ENCODE measurements at places on chromosomes 4 and X.

GRCh38 chr4:112894951-112895350, 154.5 kb upstream of the ANK2 start:
- no peak for DNase-seq

DNA sequence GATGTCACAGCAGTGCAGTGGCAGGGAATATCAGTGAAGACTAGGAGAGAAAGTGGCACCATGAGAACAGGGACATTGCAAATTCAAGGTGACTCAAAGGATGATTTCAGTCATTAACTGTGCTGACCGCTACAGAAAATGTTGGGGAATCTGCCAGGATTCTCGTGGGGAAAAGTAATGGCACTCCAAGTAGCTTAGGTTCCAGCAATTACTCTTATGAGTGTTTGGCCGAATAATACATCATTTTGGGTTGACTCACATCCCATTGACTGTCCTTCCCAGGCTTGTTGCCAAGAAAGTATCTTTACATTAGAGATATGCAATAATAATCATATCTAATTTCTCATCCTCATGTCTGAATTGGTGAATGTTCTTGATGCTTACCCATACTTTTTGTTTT, 1411.1 kb upstream of the PCDH7 start:
- no peak for DNase-seq

DNA sequence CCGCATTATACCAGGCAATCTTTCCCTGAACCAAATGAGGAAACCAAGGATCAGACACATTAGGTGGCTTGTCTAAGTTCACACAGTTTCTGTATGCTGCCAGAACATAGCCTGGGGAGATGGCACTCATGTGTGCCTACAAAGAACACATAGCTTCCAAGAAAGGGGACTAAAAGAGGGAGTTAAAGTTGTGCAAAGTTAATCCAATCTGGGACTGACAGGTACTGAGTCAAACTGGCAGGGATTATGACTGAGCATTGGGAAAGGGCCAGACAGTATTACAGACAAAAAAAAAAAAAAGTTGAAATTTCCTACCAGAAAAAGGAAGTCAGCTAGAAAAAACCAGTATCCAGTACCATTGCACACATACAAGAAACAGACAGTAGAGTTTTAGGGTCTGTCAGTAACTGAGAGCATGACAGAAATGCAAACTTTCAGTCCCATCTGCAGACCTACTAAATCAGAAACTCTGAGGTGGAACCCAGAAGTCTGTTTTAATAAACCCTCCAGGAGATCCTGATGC, 37.2 kb downstream of the ADAMTS3 start:
- DNase-seq: no peak

DNA sequence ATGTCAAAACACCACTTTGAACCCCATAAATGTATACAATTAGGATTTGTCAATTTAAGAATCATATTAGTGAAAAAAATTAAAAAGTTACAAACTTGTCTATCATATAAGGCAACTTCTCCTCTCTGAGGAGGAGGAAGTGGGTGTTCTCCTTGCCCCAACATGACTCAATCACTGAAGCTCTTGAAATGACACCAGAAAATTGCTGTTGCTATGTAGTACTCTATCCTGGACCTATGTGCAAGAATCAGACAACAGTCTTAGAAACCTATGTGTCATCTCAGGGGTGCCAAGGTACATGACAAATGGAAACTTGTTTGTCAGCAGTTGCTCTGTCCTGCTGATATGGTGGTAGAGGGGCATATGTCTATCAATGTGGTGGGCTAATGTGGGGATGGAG, 47.7 kb downstream of the HMGB3 start:
- DNase-seq: no peak

GRCh38 chr4:174120446-174121295, 162.8 kb downstream of the FBXO8 start:
- DNase-seq: no peak

DNA sequence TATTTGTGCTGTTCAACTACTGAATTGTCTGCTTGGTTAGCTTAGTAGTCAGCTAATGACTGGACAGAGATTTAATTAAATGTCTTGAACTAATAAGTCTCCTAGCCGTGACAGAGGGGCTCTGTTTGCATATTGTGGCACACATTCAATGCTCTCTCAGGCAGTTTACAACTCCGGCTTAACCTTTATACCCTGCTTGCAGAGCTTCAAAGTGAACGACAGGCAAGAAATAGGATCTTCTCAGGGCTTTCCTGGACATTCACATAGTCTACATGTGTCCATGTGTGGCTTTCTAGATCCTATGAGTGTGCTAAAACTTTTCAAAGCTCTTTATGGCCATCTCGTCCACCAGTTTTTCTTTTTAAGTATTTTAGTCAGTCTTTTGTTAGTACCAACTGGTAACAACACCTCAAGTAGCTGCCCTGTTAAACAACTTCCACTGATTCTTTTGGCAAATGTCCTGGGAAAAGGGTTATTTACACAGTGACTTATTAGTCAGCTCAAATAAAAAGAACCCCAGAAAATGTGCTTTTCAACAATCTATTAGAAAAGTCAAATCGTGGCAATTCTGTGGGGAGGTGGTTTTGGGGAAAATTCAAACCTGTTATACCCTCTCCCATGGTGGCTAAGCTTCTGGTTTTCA, 28.6 kb downstream of the OR13H1 start:
- DNase-seq: no peak

DNA sequence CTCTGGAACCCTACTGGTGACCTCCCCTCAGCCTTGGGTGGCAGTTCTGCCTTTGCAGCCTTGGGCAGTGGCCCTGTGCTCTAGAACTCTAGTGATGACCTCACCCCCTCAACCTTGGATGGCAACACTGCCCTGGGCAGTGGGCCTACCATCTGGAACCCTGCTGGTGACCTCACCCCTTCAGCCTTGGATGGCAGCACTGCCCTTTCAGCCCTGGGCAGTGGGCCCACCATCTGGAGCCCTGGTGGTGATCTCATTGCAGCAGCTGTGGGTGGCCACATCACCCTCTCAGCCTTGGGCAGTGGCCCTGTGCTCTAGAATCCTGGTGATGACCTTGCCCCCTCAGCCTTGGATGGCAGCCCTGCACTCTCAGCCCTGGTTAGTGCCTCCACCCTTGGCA, 129.3 kb downstream of the RBMX2 start:
- no peak for DNase-seq

DNA sequence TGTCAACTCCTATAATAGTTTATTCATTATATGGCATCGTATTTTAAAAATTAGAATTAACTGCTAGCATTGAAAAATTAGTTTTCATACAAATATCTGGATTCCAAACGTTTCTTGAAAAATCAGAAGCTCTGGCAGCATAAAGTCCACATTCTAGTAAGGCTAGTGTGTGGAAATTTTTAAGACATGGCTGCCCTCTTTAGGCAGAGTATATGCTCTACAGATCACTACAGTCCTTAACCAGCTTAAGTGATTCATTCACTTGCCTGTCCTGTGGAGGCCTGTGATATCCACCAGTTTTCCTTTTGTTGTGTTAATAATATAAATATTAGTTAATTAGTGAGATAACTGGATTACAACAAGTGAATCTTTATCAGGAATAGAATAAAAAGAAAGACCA, 287.2 kb downstream of the OPHN1 start:
- no peak for DNase-seq

DNA sequence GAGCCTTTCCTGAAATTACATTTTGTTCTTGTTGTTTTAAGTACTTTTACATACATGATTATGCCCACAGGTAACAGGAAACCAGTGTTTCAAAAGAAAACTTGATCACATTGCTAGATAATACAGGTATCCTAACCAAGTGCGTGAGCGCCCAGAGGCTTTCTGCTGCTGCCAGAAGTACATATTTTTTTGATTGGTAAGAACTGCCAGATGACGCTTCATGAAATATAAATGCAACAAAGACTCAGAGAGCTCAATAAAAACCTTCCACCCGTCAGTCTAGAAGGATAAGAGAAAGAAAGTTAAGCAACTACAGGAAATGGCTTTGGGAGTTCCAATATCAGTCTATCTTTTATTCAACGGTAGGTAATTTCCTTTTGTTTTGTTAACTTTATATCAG, at the start of gene EPGN:
Gene EPGN (plus strand): TSS at position 256 of the 400 bp plus-strand sequence. CDS start 64 bp downstream, at position 320.
- DNase-seq: no peak

GRCh38 chr4:15753786-15754185, 24.3 kb upstream of the CD38 start:
- DNase-seq: no peak

DNA sequence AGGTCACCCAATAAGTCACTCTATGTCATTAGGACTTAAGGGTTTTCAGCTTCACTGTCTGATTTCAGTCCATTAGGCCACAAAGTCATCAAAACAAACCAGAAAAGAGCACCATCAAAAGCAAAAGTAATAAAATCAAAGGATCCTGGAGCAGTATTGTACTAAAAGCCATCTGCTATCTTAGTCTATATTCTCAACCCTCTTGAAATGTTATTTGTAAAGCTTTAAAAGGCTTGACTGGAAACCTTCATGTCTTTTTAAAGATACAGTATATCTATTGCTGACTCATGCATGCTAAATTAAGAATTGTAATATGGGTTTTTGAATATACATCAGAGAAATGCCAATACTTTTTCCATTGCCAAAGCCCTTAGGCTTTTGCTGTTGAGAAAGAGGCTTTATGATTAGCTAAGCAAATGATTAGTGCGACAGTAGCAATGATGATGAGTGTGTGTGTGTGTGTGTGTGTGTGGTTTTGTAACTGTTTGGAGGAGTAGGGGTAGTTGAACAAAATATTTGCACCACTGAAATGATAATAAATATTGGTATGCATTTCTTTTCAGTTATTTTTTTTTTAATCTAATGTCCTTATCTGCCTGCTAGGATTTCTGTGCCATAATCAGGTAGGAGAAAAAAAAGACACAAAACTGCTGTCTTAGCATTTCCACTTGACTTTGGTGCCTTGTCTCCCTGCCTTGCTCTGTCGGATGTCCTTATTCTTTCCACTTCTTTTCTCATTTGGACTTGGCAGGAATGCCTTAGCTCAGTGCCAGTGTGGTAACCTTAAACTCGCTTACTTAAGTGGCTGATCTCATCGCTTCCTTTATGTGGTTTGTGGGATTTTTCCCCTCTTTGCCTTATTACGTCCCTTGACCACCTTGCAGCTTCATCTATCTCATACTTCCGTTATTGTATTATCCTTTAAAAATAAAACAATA, 119.7 kb downstream of the PCDH7 start:
- no peak for DNase-seq

DNA sequence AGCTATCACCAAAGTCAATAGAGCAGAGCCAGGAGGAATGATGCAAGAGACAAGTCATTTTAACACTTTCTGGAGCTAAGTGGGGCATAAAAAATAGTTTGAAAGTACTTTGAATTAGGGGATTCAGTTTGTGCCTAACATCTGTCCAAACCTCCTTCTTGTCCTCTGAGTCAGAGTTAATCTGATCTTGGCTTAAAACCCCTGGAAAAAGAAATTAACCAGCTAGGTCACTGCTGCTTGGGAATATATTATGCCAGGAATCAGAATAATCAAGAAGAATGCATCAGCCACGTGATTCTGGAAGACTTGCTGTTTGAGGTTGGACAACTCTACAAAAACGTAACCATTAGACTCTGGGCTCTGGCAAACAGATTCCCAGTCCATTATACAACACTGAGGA, 45.3 kb upstream of the EDA2R start:
- DNase-seq: no peak

DNA sequence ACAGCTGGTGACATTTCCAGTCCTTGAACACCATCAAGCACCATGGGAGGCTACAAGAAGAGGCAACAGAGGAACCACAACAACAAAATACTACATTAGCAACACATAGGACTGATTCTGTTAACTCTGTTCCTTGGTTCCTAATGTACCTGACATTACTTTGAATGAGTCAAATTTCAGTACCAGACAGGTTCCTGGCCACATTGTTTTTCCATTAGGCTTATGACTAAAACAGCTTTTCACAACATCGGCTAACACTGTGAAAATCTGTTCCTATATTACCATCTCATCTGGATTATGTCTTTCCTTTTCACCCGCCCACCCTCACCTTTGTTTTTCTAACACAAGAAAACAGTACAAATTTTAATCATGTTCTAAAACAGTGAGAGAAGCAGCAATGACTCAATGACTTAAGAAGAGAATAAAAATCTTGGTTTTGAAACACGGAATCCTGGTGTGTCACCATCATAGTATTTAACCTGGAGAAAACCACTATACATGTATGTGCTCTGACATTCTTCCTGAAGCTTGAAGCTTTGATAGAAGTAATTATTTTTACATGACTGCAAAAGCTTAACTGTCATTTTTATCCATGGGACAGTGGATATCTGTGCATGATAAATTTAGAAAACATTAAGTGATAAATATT, 143.9 kb downstream of the SCFD2 start:
- no peak for DNase-seq

- no peak for DNase-seq
Observed at GRCh38 chr4:81771721-81772120, 300.0 kb upstream of the RASGEF1B start.

DNA sequence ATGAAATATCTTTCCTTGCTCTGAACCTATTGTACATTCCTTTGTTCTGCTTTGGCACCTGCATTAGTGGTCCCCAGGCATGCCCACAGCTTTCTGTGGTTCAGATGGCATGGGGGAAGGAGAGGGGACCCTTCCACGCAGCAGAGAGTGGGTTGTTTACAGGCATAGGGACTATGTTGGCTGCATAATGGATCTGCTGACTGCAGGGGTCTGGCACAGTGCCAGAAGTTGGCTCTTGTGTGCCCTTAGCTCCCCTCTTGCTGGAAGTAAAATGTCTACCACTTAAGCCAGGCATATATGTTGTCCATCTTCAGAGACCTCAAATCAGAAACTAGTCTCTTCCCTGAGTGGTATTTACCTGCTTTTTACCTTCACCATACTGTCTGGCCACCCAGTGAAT, 651.9 kb upstream of the PCDH7 start:
- no peak for DNase-seq

All from activated T-cell treated with anti-CD3 and anti-CD28 coated beads for 4 hours (primary cell).